KG1 (cell line): ENCODE measurements at places on chromosomes 5 and 9.

DNA sequence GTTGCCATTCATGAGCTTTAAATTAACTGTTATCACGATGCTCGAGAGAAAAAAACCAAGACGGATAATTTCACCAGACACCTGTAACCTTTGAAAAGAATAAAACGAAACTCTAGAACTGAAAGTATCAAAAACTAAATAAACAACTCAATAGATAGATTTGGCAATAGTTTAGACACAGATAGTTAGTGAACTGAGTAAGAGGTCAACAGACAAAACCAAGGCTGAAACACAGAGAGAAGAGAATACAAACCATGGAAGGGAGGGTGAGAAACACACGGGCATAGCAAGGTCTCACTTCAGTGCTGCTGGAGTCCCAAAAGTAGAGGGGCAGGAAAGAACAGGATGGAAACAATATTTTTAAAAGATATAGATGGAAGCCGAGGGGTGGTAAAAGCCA, 3.3 kb upstream of the OR2V1 start:
- DNase-seq, result no peak

GRCh38 chr5:82330530-82331270, 52.5 kb upstream of the RPS23 start:
- no peak for DNase-seq

DNA sequence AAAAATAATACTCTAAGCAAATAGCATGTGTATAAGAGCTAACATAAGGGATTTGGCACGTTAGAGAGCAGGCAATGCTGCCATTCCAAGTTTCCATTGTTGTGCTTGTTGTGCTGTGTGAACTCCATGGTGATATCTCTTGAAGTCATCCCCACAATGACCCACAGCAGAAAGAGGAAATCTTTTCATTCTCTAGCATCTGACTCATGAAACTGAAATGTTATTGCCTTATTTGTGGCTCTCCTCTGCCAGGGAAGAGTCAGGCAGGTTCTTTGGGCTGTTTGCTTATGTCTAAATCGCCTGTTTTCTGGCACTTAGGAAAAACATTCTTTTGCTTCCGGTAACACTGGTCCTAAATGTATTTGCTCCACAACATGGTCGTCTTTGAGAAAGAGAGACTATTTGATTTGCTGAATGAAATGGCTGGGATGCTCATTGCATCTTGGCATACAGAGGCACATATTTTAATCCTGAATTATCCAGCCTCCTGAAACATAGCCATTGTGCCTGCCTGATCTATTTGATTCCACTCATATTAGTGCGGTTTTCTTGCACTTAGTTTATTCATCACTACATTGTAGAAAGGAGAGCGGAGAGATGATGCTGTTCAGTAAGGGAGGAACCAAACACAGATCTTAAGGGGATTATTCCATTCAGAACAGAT, 188.8 kb downstream of the CSNK1G3 start:
- no peak for DNase-seq

- no peak for DNase-seq
Measured at GRCh38 chr5:178235588-178235974, 3.0 kb upstream of the PHYKPL start.

DNA sequence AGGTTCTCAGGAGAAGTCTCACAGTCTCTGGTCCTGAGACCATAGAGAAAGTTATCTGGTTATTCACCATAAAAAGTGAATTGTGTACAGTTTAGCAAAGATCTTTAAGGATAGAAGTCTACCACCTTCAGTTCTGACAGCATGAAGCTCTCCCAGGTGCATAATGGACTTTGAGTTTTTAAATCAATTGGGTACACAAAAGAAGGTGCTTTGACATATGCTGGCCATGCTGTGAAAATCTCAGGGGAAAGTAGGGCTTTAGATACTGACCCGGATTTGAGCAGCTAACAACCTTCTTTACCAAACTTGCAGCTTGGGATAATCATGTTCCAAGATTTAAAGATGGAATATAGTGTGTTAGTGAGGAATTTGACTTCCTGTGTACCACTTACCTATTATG, 264.2 kb downstream of the ZSWIM6 start:
- no peak for DNase-seq

GRCh38 chr5:132444061-132444460, 46.5 kb downstream of the IRF1 start:
- no peak for DNase-seq

GRCh38 chr5:13553896-13554295, 390.6 kb downstream of the DNAH5 start:
- DNase-seq, result no peak

DNA sequence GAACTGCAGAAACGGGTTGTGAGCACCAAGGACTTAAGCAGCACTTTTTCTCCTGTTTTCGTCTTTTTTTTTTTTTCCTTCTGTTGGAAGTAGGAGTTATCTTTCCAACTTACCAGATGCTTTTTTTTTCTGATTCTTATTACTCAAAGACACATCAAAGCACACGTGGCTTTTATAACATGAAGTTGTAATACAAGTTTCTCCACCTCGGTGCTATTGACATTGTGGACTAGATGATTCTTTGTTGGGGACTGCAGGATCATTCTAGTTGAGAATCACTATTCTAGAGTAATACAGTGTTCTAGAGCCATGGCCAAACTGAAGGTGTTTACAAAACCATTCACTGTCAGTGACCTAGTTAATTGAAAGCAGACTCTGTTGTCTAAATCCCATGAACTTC, 51.5 kb downstream of the MYO10 start:
- DNase-seq, result no peak

DNA sequence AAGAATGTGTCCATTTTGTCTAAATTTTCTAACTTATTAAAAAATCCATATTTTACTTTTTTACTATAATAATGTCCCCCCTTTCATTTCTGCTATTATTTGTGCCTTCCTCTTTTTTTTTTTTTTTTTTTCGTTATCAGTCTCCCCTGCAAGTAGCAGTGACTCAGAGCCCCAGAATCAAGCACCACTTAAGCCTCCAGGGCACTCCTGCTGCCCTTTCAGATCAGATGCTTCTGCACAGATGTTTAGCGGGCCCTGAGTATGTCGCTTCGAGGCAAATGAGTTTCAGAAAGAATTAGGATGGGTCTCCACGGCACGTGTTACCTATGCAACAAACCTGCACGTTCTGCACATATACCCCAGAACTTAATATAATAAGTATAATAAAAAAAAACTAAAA, 11.7 kb downstream of the MED7 start:
- DNase-seq, result no peak

GRCh38 chr9:15178631-15179030, 128.4 kb downstream of the TTC39B start:
- no peak for DNase-seq

DNA sequence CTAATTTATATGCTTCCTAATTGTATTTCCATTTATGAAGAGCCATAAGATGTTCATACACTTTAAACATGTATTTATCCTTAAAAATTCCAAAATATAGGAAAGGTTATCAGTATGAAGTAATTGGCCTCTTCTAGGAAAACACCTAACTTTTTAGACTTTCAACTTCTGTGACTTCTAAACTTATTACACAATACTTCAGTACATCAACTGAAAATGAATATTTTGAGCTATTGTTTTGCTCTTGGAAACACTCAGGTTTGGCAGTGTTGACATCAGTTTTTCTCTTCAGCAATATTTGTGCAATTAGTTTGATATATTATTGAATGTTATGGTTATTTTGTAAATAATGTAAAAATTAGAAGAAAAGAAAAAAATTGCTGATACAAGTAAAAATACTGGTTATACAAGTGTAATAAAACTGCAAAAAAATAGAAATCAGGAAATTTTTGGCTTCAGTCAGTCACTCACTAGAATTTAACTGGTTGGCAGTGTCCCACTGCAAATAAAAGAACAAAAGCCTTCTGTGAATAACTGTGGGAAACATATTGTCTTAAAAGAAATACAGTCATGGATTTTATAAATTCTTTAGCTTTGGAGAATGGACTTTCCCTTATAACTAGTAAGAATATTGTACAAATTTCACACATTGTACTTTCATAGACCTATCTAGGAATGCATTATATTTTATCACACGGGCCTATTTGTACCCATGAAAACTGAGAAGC, 635.9 kb downstream of the TLE1 start:
- DNase-seq, result no peak

DNA sequence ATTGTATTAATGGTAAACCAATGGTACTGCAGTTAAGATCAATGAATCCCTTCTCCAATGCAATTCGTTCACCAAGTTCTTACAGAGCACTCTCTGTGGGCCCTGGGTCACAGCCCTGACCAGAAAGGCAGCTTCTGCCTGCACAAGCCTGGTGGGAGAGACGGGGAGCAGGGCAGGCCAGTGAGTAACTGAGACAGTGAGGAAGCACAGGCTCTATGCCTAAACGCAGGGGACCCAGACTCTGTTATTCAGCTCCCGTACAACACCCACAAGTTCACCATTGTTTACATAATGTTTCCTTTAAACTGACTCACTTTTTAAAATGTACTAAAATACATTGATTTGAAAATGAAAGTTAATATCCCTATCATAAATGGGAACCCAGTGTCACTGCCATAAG, 40.5 kb upstream of the CTSL start:
- no peak for DNase-seq

GRCh38 chr9:33415501-33416038, 13.2 kb upstream of the AQP7 start:
- no peak for DNase-seq

GRCh38 chr5:69137807-69138206, 29.1 kb upstream of the CCNB1 start:
- DNase-seq, result no peak

- DNase-seq, result no peak
Measured at GRCh38 chr5:133245191-133246052, 193.6 kb downstream of the HSPA4 start.

DNA sequence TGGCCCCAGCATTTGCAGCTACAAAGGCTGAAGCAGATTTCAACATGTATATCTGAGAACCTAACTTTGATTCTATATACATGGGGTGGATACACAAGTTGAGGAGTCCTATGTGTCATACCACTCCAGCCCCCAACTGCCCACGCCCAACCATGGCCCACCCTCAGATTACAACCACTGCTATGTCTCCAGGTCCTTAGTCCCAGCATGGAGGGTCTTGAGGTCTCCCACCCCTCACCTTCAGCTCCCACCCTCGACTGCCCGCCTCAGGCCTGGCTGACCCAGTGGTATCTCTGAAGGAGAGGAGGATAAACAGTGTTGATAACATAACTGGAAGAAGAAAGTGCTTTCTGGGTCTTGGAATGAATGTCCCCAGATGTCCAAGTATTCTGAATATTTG, 8.2 kb downstream of the SOWAHA start:
- no peak for DNase-seq

DNA sequence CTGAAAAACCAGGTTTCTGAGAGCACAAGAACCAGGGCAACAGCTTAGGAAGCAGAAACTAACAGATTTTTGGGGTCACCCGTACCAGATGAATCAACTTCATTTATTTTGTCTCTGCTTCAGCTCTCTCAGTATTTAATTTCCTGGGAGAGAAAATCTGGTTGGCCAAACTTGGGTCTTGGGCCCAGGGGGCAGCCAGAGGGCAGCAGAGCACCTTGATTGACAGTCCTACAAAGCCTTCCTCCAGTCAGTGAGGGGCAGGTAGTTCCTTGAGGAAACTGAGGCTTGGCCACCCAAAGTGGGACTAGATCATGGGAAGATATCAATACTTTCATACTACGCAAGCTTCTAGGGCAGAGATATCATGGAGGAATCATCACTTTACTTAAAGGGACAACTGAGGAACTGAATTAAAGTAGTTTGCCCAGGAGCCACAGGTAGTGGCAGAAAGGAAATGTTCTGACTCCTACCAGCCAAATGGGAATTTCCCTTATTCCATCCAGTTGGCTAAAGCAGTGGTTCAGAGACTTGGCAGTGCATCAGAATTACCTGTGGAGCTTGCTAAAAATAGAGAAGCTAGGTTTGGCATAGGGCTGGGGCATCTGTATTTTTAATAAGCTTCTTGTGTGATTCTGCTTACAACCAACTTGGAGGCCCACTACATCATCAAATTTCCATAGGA, 21.5 kb upstream of the ARHGAP26 start:
- no peak for DNase-seq

DNA sequence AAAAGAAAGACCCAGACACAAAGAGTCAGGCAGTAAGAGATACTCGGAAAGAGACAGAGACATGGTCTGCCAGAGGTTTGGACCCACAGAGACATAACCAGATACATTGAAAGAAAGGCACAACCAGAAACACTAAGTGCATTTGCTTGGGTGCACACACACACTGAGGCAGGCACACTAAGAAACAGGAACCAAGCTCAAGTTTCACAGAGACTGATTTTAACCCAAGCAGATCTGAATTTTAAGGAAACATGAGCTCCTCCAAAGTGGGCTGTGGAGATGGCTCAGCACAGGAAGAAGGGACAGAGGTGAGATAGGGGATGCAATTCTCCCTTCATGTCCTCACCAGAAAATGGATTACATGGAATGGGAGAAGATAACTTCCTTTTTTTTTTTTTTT, 9.5 kb downstream of the AQP3 start:
- no peak for DNase-seq

DNA sequence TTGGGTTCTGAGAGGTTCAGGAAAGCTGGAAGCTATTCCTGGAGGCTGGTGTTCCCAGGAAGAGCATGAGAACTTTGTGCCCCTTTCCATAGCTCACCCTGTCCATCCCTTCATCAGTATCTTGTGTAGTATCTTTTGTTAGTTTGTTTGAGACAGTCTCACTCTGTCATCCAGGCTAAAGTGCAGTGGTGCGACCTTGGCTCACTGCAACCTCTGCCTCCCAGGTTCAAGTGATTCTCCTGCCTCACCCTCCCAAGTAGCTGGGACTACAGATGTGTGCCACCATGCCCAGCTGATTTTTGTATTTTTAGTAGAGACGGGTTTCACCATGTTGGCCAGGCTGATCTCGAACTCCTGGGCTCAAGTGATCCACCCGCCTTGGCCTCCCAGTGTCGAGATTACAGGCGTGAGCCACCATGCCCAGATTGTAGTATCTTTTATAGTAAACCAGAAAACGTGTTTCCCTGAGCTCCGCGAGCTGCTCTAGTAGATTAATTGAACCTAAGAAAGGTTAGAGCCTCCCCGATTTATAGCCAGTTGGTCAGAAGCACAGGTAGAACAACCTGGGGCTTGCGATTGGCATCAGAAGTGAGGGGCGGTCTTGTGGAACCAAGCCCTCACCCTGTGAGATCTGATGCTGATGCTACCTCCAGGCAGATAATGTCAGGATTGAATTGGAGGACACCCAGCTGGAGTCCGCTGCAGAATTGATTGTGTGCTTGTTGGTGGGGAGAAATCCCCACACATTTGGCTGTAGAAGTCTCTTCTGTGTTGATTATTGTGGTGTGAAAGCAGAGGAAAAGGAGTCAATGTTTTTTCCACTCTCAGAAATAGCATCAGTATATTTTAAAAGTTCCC, 32.3 kb downstream of the ATP6V0E1 start:
- DNase-seq, result no peak

GRCh38 chr9:80175286-80176150, 603.8 kb downstream of the TLE4 start:
- DNase-seq, result no peak

DNA sequence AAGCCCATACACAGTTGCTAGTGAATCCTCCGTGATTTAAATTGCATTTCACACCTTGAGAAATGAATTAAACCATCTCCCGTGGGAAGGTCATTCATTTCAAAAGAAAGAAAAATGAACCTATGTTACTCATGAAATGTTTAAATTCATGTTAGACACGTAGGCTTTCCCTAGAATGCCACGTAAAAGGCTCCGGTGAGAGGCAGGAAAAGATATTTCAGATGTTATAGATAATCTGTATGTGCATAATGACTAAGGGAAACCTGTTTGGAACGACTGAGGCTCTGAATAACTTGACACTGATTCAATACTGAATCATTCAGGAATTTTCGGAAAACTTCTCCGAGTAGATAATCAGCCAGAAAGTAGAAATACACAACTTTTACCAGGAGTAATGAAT, 134.3 kb upstream of the ICE1 start:
- DNase-seq, result no peak
